OCI-LY7 (cell line): ENCODE measurements at places on chromosomes 7 and 10.
A peak's percentile ranks its signal among the peaks of the same experiment; 100 is the strongest.

DNA sequence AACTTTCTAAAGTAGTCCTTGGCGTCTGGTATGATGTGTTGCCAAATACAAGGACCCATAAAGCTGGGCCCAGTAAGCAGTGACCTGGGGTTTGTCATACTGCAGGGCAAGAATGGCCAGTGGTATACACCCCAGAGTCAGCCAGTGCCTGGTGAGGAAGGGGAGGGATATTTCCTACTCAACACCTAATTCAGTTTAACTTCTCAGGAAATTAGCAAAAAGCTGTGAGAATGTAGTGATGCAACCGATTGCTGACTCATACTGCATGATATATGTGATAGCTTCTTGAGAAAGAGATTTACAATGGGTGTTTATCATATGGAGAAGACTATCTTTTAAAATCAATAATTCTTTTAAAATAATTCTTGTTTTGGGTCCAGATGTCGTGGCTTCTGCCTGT lies 889.3 kb upstream of the CELF2 start:
- DNase-seq, result no peak

- DNase-seq, result no peak
Measured at GRCh38 chr7:101374990-101375389, 12.3 kb downstream of the COL26A1 start.

GRCh38 chr10:57338823-57339558 lies 928.7 kb downstream of the IPMK start:
- DNase-seq, result peak; percentile 58

DNA sequence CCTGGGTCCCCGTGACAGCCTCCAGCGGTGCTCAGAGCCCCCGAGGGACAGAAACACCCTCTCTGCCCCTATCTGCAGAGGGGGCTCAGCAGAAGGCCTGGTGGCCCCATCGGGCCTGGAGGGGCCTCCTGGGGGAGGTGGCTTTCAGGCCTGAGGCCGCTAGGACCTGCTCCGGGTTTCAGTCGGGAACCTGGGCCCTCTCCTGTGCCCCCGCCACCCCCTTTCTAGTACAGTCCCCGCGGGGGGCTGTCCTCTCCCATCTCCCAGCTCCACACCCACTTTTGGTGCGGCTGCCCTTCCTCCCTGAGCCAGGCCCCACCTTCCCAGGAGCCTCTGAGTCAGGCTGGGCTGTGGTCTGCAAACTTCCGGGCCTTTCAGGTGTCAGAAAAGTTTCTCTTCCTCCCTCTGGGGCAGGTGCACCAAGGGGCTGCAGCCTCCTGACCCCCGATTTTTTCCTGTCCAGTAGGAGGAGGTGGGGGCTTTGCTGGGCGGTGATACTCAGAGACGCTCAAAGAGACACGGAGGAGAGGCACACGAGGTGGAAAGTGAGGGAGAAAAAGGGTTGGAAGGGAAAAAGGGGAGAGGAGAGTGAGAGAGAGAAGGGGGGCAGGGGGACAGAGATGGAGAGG lies 692 bp downstream of the CARD11 start:
- DNase-seq, result peak; percentile 86

DNA sequence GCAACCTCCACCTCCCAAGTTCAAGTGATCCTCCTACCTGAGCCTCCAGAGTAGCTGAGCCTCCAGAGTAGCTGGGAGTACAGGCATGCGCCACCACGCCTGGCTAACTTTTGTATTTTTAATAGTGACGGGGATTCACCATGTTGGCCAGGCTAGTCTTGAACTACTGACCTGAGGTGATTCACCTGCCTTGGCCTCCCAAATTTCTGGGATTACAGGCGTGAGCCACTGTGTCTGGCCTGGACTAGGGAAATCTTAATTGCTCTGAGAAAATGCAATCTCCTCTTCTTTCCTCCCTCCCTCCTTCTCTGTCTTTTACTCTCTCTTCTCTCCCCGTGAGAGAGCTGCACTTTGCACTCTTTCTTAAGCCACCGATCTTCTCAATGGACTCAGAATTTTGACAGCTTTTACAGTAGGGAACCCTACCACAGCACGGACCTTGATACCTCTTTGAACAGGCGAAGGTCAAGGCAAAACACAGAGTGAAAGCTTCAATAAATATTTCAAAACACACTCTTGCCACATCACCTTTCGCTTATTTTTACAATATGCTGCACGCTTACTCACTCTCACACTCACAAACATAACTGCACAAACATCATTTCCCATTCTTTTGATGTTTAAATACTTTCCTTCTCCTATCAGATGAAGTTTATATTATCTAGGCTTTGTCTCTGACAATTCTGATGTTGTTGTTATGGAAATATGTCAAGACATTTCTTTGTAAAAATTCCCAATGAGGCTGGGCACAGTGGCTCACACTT lies 173.4 kb upstream of the NRP1 start:
- DNase-seq, result no peak

DNA sequence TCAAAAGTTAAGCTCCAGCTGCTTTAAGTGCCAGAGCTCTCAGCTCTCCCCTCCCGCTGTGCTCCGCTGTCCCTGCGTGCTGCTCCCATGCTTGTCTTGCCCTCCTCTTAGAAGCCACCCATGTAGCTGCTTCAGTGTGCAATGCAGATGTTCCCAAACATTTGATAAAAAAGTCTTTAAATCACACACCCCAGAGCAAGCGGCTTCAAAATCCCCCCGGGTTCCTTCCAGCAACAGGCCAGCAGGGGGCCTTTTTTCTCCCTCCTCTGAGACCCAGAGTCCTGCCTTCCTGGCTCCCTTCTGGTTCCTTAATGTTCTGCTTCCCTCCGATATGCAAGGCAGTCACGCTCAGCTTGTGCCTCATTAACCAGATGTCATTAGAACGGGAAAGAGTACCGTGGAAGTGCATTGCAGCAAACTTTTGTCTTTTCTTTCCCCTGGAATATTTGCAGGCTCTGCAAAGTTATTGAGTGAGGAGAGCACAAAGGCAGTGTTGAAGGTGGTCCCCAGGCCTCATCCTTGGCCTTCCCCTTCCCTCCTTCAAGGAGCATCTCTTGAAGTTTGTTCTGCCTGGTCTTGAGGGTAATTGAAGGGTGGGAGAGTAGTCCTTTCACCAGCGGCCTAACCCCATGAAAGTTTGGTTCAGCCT lies 25.5 kb downstream of the LDB3 start:
- DNase-seq, result peak; percentile 41

DNA sequence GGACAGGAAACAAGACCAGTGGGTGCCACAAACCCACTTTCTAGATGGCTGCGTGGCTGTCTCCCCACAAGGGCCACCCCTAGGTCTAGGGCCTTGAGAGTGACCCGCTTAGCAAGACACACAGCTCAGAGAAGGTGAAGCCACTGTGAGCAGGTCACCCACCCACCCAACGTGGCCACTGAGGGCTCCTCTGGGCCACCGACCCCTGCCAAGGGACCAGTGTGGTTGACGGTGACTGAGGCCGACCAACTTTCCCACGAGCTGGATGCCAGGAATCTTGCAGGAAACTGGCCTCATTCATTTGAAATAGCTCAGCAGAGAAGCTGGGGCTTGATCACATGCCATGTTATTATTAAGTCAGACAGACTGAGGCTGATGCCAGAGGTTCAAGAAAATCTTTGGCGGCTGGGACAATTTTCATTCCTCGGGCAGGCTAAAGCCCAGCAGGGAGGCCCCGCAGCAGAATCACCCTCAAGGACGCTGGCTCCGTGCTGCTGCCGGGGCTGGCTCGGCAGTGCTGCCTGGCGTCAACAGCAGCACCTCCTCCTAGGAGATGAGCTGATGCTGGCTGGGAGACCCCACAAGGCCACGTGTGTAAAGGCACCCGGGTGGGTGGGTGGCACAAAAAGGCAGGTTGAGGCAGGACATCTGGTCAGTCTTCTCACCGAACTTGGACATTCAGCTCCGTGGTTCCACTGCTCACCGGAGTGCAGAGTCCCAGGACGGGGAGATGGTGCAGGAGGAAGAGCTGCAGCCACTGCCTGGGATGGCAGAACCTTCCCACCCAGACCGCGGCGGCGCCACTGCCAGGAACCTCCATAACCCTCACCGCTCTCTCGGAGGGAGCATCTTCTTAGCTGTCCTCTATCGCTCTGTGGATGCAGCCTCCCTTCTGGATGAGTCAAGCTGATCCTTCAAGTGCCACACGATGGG lies 57.8 kb downstream of the ZRANB1 start:
- DNase-seq, result no peak

- DNase-seq, result no peak
Measured at GRCh38 chr10:25604591-25604990, 329.4 kb upstream of the MYO3A start.

DNA sequence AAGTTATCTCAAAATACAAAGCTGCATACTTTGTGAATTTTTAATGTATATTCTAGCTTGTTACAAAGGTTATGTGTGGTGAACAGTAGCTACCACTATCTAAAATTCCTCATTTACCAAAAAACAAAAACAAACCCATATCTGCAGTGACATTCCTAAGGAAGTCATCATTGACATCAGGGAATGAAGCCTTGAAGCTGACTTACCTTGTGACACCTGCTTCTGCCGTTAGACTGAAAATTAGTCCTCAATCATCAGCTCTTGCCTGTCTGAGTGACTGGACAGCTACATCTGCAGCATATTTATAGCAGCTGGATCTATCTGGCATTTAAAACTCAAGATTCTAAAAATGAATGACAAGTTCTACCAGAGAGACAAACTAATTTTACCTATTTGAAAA lies 43.2 kb downstream of the COBL start:
- no peak for DNase-seq

DNA sequence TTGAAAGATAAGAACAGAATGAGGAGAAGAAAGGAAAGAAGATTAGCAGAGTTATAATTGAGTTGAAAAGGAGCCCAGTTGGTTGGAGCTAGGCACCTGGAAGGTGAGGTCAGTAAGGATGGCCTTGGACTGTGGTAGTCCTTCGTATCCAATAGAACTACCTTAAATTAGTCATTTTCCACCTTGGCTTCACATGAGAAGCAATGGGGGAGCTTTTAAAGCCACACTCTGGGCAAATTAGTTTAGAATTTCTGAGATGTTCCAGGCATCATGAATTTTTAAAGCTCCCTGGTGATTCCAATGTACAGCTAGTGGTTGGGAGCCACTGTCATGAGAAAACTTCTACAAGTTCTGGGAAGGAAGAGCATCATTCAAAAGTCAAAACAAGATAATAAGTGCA lies 27.3 kb upstream of the CYP3A5 start:
- no peak for DNase-seq

GRCh38 chr7:42226354-42226941 lies 10.6 kb downstream of the GLI3 start:
- no peak for DNase-seq

- DNase-seq, result no peak
Measured at GRCh38 chr7:31688996-31689395, 2.0 kb downstream of the PPP1R17 start.

GRCh38 chr7:36512616-36513015 lies 123.0 kb downstream of the ANLN start:
- DNase-seq, result no peak

DNA sequence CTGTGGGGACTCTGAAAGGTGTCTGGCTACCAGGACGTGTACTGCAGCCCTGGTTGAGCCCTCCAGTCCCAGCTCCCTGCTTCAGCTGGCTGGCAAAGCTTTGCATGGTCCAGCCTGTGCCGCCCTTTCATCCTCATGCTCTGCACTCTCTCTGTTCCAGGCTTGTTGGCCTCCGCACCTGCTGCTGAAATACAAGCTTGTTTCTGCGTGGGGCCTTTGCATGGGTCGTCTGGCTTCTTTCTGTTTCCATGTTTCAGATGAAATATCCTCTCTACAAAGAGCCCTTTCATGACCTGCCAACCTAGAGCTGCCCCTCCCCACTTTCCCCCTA lies 45.9 kb downstream of the TSPAN15 start:
- DNase-seq, result no peak

DNA sequence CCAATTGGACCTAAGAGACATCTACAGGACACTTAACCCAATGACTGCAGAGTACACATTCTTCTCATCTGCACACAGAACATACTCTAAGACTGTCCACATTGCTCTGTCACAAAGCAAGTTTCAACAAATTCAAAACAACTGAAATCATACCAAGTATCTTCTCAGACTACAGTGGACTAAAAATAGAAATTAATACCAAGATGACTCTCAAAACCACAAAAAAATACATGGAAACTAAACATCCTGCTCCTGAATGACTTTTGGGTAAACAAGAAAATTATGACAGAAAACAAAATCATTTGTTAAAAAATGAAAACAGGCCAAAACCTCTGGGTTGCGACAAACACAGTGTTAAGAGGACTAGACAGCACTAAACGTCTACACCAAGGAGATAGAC lies 24.5 kb downstream of the SNX13 start:
- no peak for DNase-seq

DNA sequence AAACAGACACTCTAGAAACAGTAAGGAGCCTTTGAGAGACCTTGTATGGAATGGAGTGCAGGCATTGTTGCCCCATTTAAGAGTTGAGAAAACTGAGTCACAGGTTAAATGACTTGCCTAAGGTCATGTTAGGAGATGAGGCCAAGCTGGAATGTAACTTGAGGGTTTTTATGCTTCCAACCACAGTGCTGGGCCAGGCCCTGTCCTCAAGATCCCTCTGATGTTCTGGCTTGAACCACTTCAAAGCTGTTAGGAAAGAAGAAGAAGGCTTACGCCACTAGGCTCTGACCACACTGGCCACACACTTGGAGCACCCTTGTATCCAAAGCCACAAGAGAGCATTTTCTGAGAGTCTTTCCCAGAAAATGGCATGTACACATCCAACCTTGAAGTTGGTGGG lies 42.7 kb downstream of the PLAU start:
- DNase-seq, result no peak

GRCh38 chr7:99054781-99055180 lies 89.1 kb downstream of the SMURF1 start:
- DNase-seq, result no peak
